Cortex of kidney (tissue), 1 donor: ENCODE measurements at places on chromosomes 7 and 10.

DNA sequence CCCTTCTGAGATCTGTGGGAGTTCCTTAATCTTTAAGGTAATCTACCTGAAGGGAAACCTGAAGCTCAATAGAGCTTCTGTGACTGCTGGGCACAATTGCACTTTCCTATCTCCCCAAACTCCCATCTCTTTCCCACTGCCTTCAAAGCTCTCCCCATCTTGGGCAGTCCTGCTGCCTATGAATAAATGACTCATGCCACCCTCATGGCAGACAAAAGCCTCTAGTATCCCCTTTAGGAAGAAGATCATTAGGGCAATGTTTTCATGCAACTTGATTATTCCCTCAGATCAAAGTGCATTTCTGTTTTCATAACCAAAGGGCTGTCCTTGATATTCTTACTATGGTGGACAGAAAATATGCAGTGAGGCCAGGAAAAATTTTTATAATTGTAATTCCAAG is 704.9 kb upstream of the LRRN3 start:
- no peak for DNase-seq

GRCh38 chr7:105084581-105084980 is 70.6 kb downstream of the KMT2E start:
- no peak for DNase-seq

DNA sequence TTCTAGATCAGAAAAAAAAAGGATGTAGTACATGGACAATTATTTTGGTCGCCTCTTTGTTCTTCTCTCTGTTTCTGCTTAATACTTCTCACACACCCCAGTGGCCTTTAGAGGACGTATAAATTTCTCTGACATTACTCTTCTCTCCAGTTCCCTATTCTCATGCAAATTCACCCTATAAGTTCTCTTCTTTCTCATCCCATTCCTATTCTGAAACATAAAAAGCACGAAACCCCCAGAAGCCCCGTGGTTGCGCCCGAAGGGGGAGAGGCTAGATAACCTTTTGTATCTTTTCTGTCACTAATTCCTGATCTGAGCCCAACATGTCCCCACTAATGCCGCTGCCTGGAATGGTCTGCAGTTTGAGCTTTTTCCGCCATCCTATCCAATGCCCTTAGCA is 136.9 kb downstream of the SKIDA1 start:
- DNase-seq: no peak

GRCh38 chr7:32047075-32047474 is 23.1 kb downstream of the PDE1C start:
- DNase-seq: no peak

GRCh38 chr7:45098983-45099839 is 10.4 kb upstream of the NACAD start:
- no peak for DNase-seq
